Activated T-helper 2 cell treated with anti-CD3 and anti-CD28 coated beads, Interferon-gamma antibody, Interleukin-2, Interleukin-4, amounts not matched to agents 10 μg/mL and 5 μg/mL and 100 μg/mL, durations not matched to agents 14 hours and 24 hours and 36 hours (primary cell): ENCODE measurements at places on chromosomes 11 and 22. TPM values are rescaled to one million over a fixed set of nuclear protein-coding genes. Genes with fewer than 3 reads are reported as not detected.

Gene ZNRD2
- total RNA-seq, result 63.6 and 63.8 TPM in 2 replicates

Gene RIMBP3B
- total RNA-seq, result not detected in 2 replicates

Gene PPP2R1B
- 57.7 and 64.2 TPM in 2 replicates for total RNA-seq

Gene SLC29A2
- 18.7 and 19.1 TPM in 2 replicates for total RNA-seq

DNA sequence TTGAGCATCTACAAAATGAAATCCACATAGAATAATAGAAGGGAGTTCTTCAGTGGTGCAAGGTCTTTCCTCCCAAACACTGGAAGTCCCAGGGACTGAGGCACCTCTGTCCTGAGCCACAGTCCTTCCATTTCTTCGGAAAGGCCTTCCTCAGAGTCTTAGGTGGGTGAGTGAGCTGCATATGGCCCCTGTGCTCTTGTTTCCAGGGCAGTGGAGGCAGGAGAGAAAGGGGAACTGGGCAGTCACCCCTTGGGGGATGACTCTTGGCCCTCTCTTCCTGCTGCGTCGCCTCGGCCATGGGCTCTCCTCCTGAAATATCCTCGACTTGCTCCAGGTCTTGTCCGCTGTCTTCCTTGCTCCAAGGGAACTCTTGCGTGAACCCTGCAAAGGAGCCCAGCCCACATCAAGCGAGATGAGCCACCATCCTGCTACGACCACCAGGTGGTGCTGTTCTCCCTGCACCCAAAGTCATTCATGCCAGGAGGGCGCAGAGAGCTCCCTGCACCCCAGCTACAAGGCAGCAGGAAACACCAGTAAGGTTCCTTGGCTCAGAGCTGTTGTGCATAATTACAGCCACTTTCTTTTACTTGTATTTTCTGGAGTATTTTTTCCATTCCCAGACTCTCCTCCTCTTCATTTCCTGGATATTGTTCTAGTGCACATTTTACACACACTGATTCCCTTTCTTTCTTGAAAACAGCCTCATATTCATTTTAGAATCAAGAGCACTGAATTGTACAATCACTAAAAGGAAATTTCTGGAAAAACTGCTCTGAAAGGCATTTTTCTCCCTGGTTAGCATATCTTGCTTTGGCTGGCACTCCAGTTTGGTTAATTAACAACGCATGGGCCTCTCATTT is 397.8 kb downstream of the OPCML start:
- H3K27me3 ChIP-seq, result peaks cover 3% of the 10 kb centered on the region
- peak; percentile 22 for DNase-seq
- H3K36me3 ChIP-seq, result no peaks in the 10 kb centered on the region

GRCh38 chr11:88354912-88355311 is 17.4 kb upstream of the CTSC start:
- no peak overlapping the region for H3K4me3 ChIP-seq
- H3K36me3 ChIP-seq, result no peaks in the 10 kb centered on the region
- H3K4me1 ChIP-seq, result peaks cover 41% of the 10 kb centered on the region

DNA sequence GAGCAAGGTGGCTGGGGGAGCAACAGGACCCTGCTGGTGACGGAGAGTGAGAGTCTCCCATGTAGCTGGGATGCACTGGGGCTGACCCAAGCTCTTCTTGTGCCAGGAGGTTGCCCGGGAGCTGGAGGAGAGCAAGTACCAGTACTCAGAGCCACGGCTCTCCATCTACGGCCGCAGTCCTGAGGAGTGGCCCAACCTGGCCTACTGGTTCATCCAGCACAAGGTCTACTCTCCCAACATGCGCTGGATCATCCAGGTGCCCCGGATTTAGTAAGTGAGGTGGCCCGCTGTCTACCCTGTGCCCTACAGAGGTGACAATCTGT is 40.4 kb downstream of the AMPD3 start:
- H3K4me1 ChIP-seq, result no peaks in the 10 kb centered on the region
- H3K36me3 ChIP-seq, result peaks cover 60% of the 10 kb centered on the region
- H3K27me3 ChIP-seq, result no peaks in the 10 kb centered on the region
- peak; percentile 2 for DNase-seq

DNA sequence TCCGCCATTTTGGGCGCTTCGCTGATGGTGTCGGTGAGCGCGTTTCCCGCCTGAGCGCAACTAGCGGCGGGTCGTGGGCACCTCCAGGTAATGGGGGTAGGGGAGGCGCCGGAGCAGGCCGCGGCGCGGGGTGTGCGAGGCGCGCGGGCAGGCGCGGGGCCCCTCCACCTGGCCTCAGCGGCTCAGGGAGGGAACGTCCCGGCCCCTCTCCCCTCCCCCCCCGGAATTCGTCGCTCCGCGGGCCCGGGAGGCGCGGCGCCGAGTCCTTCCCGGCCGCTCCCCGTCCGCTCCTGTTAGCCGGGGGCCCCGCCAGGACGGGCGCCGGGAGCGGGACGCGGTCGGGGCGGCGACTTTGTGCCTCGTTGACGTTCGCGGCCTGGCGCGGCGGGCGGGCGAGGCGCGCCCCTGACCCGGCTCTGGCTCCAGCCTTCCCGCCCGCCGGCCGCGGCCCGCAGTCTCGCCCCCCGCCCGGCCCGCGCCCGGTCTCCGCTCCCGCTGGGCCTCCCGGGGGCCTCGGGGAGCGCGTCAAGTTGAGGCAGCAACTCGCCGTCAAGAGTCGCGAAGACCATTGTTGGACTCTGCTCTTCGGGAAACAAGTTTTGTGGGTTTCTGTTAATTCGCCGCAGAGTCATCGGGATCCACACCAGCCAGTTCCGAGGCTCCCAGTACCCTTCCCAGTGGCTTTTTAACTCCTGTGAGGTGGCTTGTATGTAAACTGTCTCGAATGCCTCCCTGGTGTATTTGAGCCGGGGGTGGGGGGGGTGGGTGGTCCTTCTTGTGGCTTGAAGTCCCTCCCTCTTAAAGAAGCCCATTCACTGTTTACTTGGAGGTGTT is at the start of gene PPP6R3:
TSS of gene PPP6R3 (plus strand) at position 12 of the 834 bp plus-strand sequence. CDS start 76,913 bp downstream, outside the sequence.
- no peak for DNase-seq
- H3K36me3 ChIP-seq, result peaks cover 24% of the 10 kb centered on the region
- peak within 1 kb of the TSS; percentile 89 for H3K27ac ChIP-seq
- H3K4me3 ChIP-seq, result peak within 1 kb of the TSS; percentile 88
- H3K27me3 ChIP-seq, result no peaks in the 10 kb centered on the region

DNA sequence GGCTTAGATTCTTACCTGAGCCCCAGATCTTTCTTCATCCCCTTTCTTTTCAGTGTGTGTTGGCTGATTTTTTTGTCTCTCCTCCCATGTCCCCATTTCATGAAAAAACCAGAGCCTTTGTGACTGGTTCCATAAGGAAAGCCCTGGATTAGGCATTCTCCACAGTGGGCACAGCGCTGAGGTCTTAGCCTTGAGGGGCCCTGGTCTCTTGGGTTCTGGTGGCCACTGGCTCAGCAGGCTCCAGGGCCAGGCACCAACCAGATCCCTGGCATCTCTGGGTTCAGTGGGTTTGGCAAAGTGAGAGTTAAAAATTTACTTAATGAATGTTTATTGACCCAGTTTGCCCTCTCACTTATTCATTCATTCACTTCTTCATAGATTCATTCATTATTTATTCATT is 49.5 kb upstream of the ACCSL start:
- no peak overlapping the region for H3K4me3 ChIP-seq
- no peak overlapping the region for H3K27ac ChIP-seq
- no peak for DNase-seq
- H3K4me1 ChIP-seq, result no peaks in the 10 kb centered on the region

GRCh38 chr11:13336246-13336878 is 58.8 kb downstream of the BMAL1 start:
- H3K27ac ChIP-seq, result no peak overlapping the region
- H3K4me3 ChIP-seq, result no peak overlapping the region
- no peaks in the 10 kb centered on the region for H3K27me3 ChIP-seq
- H3K4me1 ChIP-seq, result peaks cover 47% of the 10 kb centered on the region
- DNase-seq, result no peak

GRCh38 chr11:64144587-64145472 is 21.1 kb downstream of the MACROD1 start:
- no peaks in the 10 kb centered on the region for H3K27me3 ChIP-seq
- H3K4me1 ChIP-seq, result peaks cover 11% of the 10 kb centered on the region
- H3K4me3 ChIP-seq, result no peak overlapping the region
- H3K27ac ChIP-seq, result no peak overlapping the region
- no peak for DNase-seq

DNA sequence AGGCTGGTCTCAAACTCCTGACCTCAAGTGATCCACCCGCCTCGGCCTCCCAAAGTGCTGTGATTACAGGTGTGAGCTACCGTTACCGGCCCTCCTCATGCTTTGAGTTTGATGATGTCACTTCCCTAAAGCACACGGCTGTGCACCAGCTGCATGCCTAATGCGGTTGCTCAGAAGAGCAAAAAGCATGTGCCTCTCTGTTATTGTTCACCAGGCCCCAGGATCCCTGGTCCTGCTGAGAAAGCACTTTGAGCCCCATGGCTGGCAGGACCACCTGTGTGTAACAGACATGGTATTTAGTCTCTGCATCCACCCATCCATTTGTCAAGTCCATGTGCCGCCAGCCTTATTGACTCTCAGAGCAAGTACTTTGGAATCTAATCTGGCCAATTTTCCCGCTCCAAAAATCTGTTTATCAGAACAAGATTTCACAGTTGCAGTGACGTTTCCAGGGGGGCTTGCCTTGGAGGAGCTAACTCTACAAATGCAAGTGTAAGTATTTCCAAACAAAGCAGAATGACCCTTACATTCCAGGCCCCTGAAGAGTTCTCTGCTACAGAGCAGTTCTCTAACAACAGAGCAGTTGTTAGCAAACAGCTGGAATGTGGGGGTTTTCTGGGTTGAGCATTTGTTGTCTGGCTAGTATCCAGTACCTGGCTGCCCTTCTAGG is 89.4 kb downstream of the LDLRAD3 start:
- H3K36me3 ChIP-seq, result no peaks in the 10 kb centered on the region
- H3K27ac ChIP-seq, result no peak overlapping the region
- DNase-seq, result no peak

GRCh38 chr22:25970374-25970911 is 198.8 kb upstream of the SEZ6L start:
- no peak overlapping the region for H3K27ac ChIP-seq
- no peak overlapping the region for H3K4me3 ChIP-seq
- H3K27me3 ChIP-seq, result no peaks in the 10 kb centered on the region
- no peaks in the 10 kb centered on the region for H3K36me3 ChIP-seq
- peaks cover 24% of the 10 kb centered on the region for H3K4me1 ChIP-seq
